Glomerular endothelial cell (primary cell): ENCODE measurements at places on chromosomes 7 and 10.

DNA sequence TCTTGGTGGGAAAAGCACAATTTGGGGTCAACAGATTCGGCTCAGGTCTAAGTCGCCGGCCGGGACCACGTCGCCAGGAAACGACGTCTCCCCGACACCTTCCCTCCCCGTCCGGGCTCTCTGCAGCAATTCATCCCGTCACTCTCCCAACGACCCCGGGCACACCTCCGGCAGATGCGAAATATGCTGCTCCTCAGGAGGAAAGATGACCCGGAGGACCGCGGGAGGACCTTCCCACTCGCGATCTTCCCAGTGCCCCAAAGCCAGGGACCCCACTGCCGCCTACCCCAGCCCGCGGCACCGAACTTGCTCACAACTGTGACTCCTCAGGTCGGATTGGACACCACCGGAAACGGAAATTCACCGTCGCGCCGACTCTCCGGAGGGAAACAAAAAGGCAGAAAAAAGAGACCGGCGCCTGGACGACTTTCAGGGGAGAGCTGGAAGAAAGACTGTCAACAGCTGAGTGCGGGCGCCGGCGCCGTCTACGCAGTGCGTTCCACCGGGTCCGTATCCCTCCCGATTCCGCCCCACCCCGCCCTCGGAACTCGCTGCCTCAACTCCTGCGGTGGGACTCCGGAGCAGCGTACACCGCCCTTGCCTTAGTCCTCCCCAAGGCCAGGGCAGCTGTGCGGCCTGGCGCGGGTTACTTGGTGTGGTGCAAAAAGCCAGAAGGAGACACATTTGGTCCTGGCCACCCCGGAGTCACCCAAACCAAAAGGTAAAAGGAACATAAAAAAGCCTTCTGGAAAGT is 13.8 kb upstream of the SEC24C start:
- DNase-seq, result no peak

GRCh38 chr7:82167558-82168314 is 275.8 kb downstream of the CACNA2D1 start:
- DNase-seq, result no peak

GRCh38 chr10:24726626-24727025 is 2.9 kb upstream of the ARHGAP21 start:
- DNase-seq, result no peak

DNA sequence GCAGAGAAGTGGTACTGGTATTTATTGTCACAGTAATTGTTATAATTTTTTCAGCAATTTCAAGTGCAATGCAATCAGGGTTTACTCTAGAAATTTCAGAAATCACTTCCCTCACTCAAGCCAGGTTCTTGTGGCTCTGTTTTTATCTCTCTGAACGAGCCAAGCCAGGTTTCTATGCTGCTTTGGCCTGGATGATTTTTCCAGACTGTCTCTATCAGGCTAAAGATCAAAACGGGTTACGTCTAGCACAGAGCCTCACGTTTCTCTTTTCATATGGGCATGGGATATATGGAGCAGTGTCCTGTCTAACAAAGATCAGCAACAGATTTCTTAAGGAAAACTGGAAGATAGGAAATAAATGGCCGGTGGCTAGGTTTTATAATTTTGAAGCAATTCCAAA is 1105.3 kb downstream of the NRG3 start:
- no peak for DNase-seq

DNA sequence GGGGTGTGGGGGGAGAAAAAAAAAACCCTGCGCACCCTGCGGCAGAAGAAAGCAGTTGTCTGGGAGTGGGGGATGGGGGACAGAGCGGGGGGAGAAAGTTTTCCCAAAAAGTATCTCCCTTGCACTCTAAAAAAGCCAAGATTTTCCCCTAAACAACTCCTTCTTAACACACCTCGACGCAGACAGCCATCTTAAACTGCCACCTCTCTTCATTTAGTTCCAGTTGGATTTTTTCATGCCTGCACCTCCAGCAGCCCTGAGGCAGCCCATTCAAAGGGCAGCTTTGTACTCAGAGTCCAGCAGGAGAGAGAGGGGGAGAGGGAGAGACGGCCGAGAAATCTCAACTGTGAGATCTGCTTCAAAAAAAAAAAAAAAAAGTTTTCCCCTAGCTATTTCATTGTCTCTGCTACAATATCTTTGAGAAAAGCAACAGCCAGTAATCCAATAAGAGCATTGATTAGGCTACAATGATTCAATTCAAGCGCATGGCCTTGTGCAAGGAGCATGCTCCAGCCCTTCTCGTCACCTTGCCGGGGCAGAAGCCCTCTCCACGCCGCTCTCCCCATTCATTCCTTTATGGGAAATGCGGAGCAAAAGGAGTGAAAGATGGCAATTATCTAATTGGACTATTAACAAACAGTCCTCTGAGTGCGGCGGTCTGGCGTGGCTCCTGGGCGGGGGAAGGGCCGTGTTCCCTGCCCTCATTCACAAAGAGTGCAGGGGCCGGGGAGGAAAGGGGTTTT is 939 bp upstream of the VAX1 start:
- no peak for DNase-seq

- no peak for DNase-seq
Measured at GRCh38 chr7:36023033-36023560, 130.0 kb upstream of the EEPD1 start.

GRCh38 chr7:52151559-52151958 is 835.0 kb upstream of the COBL start:
- no peak for DNase-seq
